Fibroblast of lung (primary cell): ENCODE measurements at places on chromosomes 5 and 9. TPM values are rescaled to one million over a fixed set of nuclear protein-coding genes. Genes with fewer than 3 reads are reported as not detected.
A peak's percentile ranks its signal among the peaks of the same experiment; 100 is the strongest.

GRCh38 chr5:873328-873727, 19.3 kb downstream of the BRD9 start:
- no peak for DNase-seq

DNA sequence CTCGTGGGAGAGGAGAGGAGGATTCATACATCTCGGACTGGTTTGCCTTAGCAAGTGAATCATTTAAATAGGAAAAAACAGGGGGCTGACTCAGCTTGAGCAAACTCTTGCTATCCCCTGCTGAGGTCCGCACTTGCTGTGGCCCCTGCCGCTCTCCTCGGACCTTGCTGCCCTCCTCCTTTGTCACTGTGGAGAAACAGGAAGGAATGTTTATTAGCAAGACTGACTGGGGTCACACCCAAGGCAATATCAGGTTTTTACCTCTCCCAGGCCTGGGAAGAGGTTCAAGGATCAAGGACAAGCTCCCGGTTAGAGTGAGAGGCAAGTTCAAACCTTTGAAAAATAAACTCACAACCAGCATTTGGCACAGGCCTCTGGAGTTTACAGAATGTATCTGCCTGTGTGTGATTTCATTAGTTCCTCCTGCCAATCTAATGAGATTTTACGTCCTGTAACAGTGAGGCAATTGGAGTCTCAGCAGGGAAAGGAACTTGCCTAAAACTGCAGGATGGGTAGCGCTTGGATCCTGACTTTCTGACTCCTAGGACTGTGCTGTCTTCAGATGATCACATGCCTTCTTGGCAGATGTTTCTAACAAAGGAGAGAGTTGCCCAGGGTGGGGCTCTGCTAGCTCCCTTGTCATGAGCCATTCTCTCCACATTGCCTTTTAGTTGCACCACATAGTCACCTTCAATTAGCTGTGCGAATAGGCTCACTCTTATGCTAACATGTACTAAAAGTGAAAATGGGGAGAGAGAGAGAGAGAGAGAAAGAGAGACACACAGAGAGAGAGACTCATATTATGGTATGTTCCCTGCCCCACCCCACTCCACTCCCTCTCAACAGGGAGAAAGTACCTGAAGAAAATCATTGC, 108.6 kb upstream of the CDKN2B start:
- peak; percentile 90 for DNase-seq

GRCh38 chr9:124725068-124725452, 46.1 kb downstream of the NR6A1 start:
- no peak for DNase-seq

- DNase-seq: no peak
These were observed 103.4 kb downstream of the TRIO start for GRCh38 chr5:14246350-14247053.

DNA sequence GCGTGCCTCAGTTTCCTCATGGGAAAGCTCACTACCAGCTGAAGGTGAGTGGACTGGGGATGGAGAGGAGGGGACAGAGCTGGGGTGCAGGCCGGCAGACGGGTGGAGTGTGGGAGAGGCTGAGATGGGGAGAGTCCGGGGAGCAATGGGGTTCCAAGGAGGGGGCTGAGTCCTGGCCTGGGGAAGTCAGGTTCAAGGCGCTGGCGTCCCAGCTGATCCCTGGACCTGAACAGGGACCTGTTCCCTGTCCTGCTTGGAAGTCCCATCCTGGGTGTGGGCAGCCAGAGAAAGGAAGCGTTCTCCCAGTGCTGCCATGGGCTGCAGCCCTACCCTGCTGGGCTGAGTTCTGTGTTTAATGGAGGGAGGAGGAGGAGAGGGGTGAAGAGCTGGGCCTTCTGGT, 60.9 kb upstream of the GNE start:
- DNase-seq: no peak

DNA sequence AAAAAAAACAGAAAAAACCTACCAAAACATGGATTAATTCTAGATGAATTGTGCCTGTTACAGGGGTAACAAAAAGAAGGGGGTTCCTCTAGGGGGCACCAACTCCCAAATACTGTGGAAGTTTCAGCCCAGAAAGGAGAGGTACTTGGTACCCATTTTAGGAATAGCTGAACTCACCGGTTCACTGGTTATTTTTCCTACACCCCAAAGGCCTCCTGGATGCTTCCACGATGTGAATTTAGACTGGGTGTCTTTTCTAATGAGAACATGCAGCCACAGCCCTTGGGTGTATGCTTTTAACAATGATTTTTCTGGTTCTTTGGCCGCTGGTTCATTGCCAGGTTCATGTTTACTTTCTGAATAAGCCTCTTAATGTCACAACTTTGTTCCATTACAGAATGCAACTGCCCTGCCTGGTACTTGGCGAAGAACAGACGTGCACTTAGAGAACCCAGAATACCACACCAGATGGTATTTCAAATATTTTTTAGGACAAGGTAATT, 46.7 kb downstream of the GARNL3 start:
- DNase-seq: peak; percentile 71

GRCh38 chr5:5799229-5799628, 376.8 kb downstream of the ICE1 start:
- DNase-seq: no peak

- no peak for DNase-seq
These were observed 190.7 kb downstream of the CDK5RAP2 start for GRCh38 chr9:120389300-120389699.

GRCh38 chr9:71607461-71607881, 160.8 kb downstream of the CEMIP2 start:
- no peak for DNase-seq

GRCh38 chr5:180557217-180557809, 34.0 kb downstream of the SCGB3A1 start:
- no peak for DNase-seq

GRCh38 chr5:163916376-163916775, 411.0 kb downstream of the MAT2B start:
- peak; percentile 24 for DNase-seq

The SLC4A9 gene
- total RNA-seq: not detected in 2 replicates

- DNase-seq: no peak
These were observed 56.3 kb upstream of the SPEF2 start for GRCh38 chr5:35561396-35561795.
